ENCODE measurements at places on chromosomes 7 and 10. TPM values are rescaled to one million over a fixed set of nuclear protein-coding genes. Genes with fewer than 3 reads are reported as not detected.

GRCh38 chr7:142301923-142302550 is 44.2 kb upstream of the PRSS58 start:
- DNase-seq, result no peak

- DNase-seq, result no peak
These were observed 1114.7 kb downstream of the CNTNAP2 start for GRCh38 chr7:147231275-147231674.

- DNase-seq, result peak; percentile 96
These were observed at the start of gene ARMH3 for GRCh38 chr10:102055647-102056419. Gene ARMH3 (minus strand): TSS chr10:102056173. CDS start chr10:102040114, 16,059 bp downstream.

- DNase-seq, result peak; percentile 89
These were observed 1.1 kb upstream of the TRIP6 start for GRCh38 chr7:100865938-100866728.

Gene TMEM130
- total RNA-seq, result 0.81 TPM

GRCh38 chr10:79244841-79245504 is 102.3 kb upstream of the PPIF start:
- DNase-seq, result peak; percentile 51

DNA sequence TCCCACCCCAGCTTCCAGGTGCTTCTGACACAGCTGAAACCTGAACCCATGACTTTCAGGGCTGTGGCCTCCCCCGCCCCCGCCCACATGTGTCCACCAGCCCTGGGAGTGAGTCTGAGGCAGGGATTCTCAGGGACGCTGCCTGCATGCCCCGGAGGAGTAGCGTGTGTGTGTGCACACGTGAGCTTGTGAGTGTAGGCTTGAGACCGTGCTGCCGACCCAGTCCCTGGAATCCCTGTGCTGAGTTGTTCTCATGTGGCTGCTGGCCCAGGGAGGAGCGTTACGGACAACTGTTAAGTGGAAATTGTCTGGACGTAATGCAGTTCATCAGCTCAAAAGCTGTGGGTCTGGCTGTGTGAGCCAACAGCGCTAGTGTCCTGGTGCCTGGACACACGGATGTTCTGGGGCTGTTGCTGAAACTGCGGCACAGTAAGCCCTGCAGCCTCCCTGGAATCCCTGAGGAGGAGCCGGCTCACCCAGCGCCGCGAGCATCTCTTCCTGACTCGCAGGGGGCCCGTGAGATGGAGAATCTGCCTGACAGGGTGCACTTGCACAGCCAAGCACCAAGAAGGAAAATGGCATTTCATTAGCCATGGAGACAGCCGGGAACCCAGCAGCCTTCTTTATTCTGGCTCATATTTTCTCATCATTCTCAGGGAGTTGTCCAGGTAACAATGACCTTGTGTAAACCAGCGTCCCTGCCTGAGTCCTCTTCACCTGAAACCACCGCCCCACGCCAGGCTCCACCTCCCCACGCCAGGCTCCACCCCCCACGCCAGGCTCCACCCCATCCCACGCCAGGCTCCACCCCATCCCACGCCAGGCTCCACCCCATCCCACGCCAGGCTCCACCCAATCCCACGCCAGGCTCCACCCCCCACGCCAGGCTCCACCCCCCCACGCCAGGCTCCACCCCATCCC is 603.9 kb downstream of the PTPRN2 start:
- DNase-seq, result no peak

DNA sequence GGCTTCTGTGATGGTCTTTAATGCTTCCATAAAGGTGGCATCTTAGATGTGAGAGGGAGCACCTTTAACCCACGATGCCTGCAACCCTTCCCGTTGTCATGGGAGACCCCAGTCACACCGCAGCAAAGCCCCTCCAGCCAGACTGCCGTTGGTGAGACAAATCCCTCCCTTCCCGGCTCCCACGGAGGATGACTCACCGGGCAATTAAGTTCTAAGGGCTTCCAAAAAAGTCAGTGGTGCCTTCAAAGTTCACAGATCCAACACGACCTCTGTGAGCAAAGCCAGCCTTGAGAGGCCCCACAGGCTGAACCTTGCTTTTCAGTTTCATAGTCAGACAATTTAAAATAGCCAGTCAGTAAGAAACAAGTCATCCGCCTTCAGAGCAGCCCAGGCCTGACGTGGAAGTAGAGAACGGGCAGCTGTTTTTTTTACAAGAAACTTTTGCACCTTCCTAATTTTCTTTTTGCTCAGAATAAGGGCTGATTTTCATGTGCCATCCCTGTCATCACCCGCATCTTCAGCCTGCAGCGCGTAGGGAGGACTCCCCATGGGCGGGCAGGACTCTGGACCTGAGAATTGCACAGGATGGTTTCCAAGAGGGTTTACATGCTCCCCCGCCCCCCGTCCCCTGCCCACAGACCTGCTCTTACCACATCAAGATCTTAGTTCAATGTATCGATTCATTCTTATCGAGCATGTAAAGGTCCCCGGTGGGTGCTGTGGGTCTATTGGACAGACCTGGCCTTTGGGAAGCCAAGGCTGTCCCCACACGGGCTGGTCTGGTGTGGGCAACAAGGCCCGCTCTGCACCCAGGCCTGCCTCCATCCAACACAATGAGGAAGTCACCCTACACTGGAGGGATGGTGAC is 333.9 kb downstream of the DNAJB6 start:
- DNase-seq, result no peak

DNA sequence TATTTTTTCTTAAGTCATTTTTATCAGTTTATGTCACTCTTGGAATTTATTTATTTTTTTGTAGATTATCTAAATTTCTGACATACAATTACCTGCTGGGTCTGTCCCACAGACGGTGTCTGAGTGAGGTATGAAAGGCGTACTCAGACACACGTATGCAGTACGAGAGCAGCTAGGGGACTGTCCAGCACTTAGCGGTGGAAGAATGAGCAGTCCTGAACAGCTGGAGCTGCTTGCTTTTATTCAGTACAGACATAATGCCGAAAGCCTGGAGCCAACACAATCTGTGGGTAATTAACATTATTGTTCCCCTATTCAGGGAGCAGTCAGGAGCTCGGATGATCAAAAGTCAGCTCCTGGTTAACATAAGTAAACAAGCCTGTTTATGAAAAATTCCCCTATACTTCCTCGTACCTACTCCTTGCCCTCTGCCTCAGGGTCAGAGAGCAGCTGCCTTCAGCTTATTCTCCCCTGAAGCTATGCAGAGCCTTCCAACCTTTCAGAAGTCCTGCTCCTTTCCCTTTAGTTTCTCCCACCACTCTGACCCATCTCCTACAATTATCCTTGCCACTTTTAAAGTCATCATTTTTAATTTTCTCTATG is 488.0 kb upstream of the POM121L12 start:
- DNase-seq, result no peak

Gene PDE1C
- total RNA-seq, result under 0.01 TPM

GRCh38 chr7:134593530-134594392 is 44.9 kb downstream of the AKR1B15 start:
- peak; percentile 82 for DNase-seq

Gene NPTX2
- 18.0 TPM for total RNA-seq

Gene GATAD1
- total RNA-seq, result 17.8 TPM

- DNase-seq, result no peak
These were observed 1084.1 kb upstream of the PHF14 start for GRCh38 chr7:9889554-9889953.

DNA sequence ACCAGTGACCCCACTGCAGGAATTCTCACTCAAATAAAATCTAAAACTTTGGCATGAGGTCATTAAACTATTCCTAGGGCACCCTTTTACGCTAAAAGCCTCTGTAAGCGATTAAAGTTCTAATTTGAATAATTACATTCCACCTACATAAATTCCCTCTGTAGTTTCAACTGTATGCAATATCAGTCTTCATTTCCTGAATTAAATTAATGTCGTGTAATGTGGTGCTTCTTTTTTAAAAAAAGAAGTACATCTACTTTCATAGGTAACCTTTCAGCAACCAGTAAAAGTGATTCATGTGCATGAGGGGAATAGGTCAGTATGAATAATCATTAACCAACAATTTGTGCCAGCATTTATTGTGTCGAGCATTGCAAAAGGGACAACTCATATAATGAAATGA is 44.7 kb downstream of the IMMP2L start:
- no peak for DNase-seq

Gene FEZF1
- not detected for total RNA-seq

DNA sequence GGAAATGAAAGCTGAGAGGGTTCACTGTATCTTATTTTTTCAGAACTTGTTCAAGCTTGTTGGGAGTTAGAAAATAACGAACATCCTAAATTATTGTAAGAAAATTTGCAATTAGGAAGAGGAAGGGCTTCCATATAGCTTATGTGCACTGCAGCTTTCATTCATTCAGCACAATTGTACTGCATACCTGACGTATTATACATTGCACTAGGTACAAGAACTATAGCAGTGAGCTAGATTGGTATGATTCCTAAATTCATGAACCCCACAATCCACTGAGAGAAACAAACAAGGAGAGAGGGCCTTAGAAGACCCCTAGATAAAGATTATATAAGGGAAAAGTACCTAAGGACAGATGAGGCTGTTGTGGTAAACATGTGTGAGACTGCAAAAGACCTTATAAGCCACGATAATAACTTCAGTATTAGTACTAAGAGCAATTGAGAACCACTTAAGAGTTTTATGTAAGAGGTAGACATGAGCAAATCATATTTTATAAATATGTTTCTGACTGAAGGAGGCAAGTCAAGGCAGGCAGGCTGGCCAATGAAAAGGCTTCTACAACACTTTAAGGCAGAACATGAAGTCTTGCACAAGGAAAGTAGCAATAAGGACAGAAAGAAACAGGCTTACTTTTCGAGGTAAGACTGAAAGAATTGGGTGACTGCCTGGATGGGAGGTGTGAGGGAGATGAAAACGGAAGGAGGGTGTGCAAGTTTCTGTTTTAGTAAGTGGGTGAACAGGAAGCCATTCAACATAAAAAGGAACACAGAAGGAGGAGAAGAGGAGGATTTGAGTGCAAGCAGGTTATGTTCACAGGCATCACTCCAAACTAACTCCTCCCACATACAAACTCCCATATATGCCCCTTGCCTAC is 77.9 kb upstream of the LRRN3 start:
- peak; percentile 27 for DNase-seq

DNA sequence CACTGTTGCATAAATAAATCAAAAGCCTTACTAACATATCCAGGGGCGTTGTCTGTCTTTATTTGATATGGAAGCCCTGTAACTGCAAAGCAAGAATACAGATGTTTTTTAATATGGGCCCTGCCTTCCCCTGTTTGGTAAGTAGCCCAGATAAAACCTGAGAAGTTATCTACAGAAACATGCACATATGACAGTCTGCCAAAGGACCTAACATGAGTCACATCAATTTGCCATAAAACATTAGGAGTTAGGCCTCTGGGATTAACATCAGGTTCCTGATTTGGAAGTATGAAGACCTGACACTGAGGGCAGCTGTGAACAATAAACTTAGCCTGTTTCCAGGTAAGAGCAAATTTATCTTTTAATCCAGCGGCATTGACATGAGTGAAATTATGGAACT is 1588.8 kb downstream of the REEP3 start:
- DNase-seq, result no peak

Gene ITPRID1
- not detected for total RNA-seq

DNA sequence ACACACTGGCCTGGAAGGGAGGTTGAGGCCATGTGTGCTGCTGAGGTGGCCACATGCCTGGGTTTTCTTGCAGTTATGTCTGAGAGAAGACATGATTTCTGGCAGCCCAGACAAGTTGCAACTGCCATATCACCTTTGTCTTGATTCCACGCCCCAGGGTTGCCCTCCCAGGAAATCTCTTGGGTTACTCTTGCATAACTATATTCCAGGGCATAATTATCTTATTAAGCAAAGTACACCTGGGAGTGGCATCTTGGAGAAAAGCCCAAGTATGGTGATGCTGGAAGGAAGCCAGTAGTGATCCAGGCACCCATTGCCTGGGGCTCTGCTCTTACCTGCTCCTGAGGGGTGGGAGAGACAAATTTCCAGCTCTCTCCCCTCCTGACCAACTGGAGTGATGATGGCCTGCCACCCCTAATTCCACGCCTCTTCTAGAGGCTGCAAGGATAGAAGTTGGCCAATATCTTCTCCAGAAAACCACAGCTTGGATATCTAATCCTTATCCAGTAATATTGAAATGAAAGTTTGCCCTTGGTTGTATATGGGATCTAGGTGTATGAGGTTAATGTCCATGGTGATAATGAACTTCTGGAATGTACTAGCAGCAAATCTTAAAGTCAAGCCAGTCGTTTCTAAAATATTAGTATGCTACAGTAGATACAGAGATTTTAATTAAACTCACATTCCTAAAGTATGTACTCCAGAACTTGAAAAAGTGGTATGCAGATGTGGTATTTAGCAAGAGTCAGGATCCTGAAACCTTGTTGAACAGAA is 5.0 kb downstream of the AKR1B10 start:
- DNase-seq, result no peak

GRCh38 chr7:129498021-129498420 is 4.3 kb upstream of the SMKR1 start:
- DNase-seq, result no peak
